ENCODE measurements at places on chromosomes 6 and 20.

DNA sequence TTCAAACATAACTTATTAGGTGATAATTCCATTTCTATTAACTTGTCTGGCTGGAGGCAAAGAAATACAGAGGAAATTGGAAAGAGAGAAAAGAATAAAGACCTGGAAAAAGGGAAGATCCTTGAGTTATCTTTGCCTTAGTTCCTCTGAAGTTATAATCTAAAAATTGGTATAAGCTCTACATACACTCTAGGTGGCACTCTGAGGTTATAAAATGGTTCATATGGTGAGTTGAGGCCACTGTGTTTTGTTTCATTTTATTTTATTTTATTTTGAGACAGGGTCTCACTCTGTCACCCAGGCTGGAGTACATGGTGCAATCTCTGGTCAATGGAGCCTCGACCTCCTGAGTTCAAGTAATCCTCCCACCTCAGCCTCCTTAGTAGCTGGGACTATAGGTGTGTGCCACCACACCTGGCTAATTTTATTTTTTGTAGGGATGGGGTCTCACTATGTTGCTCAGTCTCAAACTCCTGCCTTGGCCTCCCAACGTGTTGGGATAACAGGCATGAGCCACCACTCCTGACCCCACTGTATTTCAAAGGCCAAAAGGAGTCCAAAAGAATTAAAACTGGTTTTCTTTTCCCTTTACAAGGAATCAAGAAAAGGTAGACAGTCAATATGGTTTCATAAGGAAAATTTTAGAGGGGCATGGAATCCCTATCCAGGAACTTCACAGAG is 19.4 kb downstream of the GPX6 start:
- DNase-seq: no peak

- DNase-seq: no peak
Measured at GRCh38 chr6:33620158-33620855, 815 bp upstream of the ITPR3 start.

GRCh38 chr6:46329568-46329967 is 158.8 kb upstream of the ENPP5 start:
- no peak for DNase-seq

DNA sequence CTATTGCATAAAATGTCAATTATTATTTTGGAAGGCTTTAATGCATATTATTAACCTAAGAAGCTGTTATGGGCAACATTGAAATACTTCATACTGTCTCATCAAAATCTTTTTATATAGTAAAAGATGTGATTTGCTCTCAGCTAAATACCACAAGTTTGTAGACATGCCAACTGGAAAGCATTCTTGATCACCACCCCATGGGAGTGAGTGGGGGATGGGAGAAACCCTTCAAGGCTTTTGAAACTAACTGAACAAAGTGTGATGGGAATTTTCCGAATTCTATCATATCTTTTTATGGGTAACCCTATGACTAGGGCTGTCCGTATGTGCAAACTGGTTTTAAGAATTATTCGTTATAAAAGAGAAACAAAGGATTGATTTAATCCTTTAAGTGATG is 377.3 kb upstream of the JAG1 start:
- DNase-seq: no peak

GRCh38 chr20:47656318-47656717 is 129.0 kb downstream of the SULF2 start:
- DNase-seq: no peak

GRCh38 chr6:163354085-163354484 is 60.4 kb upstream of the QKI start:
- no peak for DNase-seq

GRCh38 chr20:51276296-51276695 is 253.4 kb upstream of the KCNG1 start:
- DNase-seq: no peak

DNA sequence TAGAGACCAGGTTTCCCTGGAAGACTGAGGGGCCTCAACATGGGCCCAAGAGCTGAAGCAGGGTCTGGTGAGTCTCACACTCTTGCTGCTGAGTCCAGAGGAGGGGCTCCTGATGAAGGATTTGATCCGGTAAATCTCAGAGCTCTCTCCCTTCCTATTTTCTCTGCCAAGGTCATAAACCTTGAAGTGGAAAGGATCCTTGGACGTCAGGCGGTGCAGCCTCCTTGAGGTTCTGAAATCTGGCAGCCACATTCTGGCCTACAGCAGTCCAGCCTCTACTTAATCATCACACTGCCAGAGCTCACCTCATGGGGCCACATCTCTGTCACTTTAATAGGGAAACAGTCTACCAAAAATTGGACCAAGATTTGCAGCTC is 24.0 kb downstream of the ACSS1 start:
- no peak for DNase-seq
